ENCODE measurements at places on chromosomes 11 and 22. TPM values are rescaled to one million over a fixed set of nuclear protein-coding genes. Genes with fewer than 3 reads are reported as not detected.

Gene CYB5R2
- 28.8 TPM for polyA plus RNA-seq

Gene LSP1
- 7.9 TPM for polyA plus RNA-seq

Gene JAML
- 2.9 TPM for polyA plus RNA-seq

Gene CABP4
- polyA plus RNA-seq, result 0.55 TPM

Gene CARD10
- 26.1 TPM for polyA plus RNA-seq

Gene BET1L
- polyA plus RNA-seq, result 47.8 TPM

Gene GALNT18
- 19.8 TPM for polyA plus RNA-seq

Gene OR5D13
- polyA plus RNA-seq, result not detected

Gene NAALAD2
- polyA plus RNA-seq, result 34.8 TPM

Gene SLC17A6
- 0.03 TPM for polyA plus RNA-seq

Gene TPH1
- polyA plus RNA-seq, result 0.40 TPM

Gene RPS6KA4
- 12.6 TPM for polyA plus RNA-seq

Gene GAB4
- not detected for polyA plus RNA-seq

Gene NRGN
- polyA plus RNA-seq, result 26.3 TPM

Gene PGA5
- not detected for polyA plus RNA-seq

Gene DDX17
- 924 TPM for polyA plus RNA-seq

Gene ANGPTL5
- polyA plus RNA-seq, result not detected

Gene KRTAP5-11
- not detected for polyA plus RNA-seq

Gene DRD4
- polyA plus RNA-seq, result 2.0 TPM

Gene GRIA4
- polyA plus RNA-seq, result 1.0 TPM

Gene MMP27
- not detected for polyA plus RNA-seq

Gene OR52A1
- 0.05 TPM for polyA plus RNA-seq

Gene PRR33
- polyA plus RNA-seq, result 0.29 TPM

Gene FZD4
- polyA plus RNA-seq, result 78.9 TPM

Gene LUZP2
- 1.9 TPM for polyA plus RNA-seq

Gene MGAT3
- 22.0 TPM for polyA plus RNA-seq

Gene OR51Q1
- polyA plus RNA-seq, result not detected

Gene THY1
- polyA plus RNA-seq, result 86.0 TPM

Gene FGF3
- not detected for polyA plus RNA-seq

Gene ENTHD1
- not detected for polyA plus RNA-seq

Gene USP28
- polyA plus RNA-seq, result 49.8 TPM

Gene IGSF22
- polyA plus RNA-seq, result 3.6 TPM

Gene CLTCL1
- polyA plus RNA-seq, result 4.9 TPM

Gene SCGB2A2
- not detected for polyA plus RNA-seq

Gene OR8D1
- not detected for polyA plus RNA-seq

Gene GNAZ
- polyA plus RNA-seq, result 6.7 TPM

Gene PRG2
- polyA plus RNA-seq, result 1.8 TPM

Gene MPZL3
- 5.1 TPM for polyA plus RNA-seq

Gene ST14
- polyA plus RNA-seq, result 43.1 TPM

Gene DUSP8
- 4.2 TPM for polyA plus RNA-seq

Gene FAM180B
- polyA plus RNA-seq, result 0.50 TPM

Gene PLAAT4
- polyA plus RNA-seq, result 13.2 TPM

Gene LRP4
- polyA plus RNA-seq, result 33.2 TPM

Gene CARD18
- polyA plus RNA-seq, result not detected

Measured in renal cortex interstitium (tissue), 15 donors.